ENCODE measurements at places on chromosomes 6 and 20.

GRCh38 chr20:52454660-52455059, 263.1 kb upstream of the ZFP64 start:
- no peak for DNase-seq

- no peak for DNase-seq
These were observed 39.8 kb upstream of the MYL9 start for GRCh38 chr20:36501367-36502006.

GRCh38 chr20:52193886-52194545, 2.4 kb upstream of the ZFP64 start:
- DNase-seq: no peak

DNA sequence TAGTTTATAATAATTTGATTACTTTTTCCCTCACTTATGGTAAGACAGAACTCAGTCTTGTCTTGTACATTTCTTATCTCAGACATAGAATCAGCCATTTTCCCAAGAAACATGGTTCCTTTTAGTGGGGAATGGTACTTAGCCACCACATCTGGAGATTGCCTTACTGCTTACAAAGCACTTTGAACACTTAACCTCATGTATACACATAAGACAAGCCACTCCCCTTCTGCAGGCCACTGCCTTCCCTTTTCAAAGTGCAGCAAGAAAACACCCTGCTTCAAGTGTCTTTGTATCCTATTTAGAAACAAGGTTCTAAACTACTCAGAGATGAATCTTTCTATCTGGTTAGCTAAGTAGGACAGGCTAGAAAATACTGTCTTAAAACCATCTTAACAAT, 159.2 kb downstream of the UBE3D start:
- no peak for DNase-seq

GRCh38 chr20:57900226-57900905, 190.6 kb upstream of the PMEPA1 start:
- no peak for DNase-seq

DNA sequence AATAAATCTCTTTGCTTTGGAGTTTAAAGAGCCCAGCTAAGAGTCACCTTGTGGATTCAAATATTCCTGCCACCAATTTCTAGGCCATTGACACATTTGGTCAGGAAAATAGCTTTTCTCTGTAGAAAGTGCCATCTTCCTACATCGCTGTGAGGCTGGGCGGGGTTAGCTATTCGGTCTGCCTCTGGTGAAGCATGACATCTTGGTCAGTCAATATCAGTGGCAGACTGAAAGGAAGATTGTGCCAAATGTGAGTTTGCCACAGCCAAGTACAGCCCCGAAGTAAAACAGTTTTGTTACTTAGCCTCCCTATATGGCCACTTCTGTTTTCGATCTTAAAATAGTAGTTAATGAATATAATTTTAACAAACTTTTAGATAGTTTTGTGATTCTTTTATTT, 65.5 kb upstream of the FABP7 start:
- DNase-seq: no peak

DNA sequence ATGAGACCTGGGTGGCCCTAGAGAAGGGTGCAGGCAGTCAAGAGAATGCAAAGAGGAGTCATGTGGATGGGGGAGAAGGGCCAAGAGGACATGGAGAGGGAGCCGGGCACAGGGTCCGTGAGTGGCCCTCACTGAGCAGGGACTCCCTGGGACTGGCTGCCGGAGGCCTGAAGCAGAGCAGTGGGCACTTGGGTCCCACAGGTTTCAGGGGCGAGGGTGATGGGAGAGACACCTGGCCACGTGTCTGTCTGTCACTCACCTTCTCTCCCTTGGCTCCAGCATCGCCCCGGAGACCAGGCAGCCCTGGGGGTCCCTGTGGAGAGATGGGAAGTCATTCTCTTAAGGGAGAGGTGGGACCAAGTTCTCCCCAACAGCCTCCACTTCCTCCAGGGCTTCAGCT, 25.5 kb downstream of the COL11A2 start:
- DNase-seq: no peak

- DNase-seq: no peak
These were observed 150.4 kb downstream of the MRPL14 start for GRCh38 chr6:43976706-43977403.

DNA sequence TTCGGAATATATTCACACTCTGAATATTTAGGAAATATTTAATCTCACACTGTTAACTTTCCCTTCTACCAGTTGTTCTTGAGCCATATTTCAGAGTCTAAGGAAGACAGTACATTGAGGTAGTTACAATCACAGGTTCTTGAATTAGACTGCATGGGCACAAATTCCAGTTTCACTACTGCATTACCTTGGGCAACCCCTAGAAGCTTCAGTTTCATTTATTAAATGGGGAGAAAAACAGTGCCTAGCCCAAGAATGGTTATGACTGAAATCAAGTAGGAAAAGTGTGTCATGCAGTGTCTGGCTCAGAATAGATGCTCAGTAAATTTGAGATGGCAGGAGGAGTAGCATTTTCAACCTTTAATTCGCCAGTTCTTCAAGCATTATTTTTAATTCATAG, 124.5 kb upstream of the SAMD5 start:
- DNase-seq: no peak

- DNase-seq: no peak
These were observed 57.5 kb upstream of the IL20RA start for GRCh38 chr6:137102050-137102848.
